WTC11 (cell line): ENCODE measurements at places on chromosomes 7 and 10. TPM values are rescaled to one million over a fixed set of nuclear protein-coding genes. Genes with fewer than 3 reads are reported as not detected.

DNA sequence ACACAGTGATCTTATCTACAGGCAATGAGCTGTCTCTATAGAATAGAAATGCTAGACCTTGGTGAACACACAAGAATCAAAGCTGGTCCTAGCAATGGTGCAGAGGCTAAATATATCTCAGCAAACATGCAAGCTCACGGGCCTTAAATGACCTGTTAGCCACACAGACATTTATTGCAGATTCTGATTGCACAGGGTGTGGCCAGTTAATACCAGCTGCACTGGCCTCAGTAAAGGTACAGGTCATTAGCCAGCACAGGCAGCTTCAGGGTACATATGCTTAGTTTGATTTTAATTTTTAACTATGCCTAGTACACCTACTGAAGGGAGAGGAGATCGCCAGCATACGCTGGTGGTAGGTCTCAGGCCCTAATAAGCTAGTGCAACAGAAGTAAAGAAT lies 265.4 kb upstream of the DGKB start:
- 0 out of 2 replicates have a peak, but pooled peaks cover 3% of the 10 kb centered on the region for H3K4me1 ChIP-seq
- DNase-seq = no peak
- no peaks in the 10 kb centered on the region for H3K36me3 ChIP-seq
- H3K27ac ChIP-seq = no peak overlapping the region
- no peak overlapping the region for H3K4me3 ChIP-seq

GRCh38 chr10:86944031-86944419 lies 13.4 kb downstream of the MMRN2 start:
- H3K36me3 ChIP-seq = no peaks in the 10 kb centered on the region
- H3K27ac ChIP-seq = no peak overlapping the region
- peaks cover 20% of the 10 kb centered on the region for H3K4me1 ChIP-seq

- H3K4me1 ChIP-seq = peaks cover 30% of the 10 kb centered on the region
- H3K27ac ChIP-seq = peak overlapping the region; percentile 99
Measured at GRCh38 chr10:73744664-73744975, 448 bp downstream of the SEC24C start.

DNA sequence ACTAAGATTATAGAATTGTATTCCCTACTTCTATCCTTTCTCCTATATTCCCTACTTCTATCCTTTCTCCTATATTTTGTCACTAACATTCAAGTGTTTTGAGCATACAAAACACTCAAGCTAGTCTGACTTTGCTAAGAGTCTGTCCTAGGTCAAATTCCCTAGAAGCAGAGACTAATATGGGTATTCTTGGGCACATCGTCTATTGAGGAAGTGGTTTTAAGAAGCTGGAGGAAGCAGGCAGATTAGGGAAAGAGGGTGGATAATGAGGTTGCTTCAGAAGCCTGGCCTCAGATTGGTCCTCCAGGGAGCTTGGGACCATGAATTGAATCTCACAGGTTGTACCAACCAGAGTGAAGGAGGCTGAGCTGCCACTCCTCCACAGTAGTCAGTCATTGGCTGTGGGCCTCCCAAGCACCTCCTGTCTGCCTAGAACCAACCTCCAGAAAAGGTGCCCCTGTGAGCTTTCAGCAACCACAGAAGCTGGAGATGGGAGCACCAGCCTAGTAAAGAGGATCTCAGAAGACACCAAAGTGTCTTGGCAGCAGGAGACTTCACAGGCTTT lies 295.9 kb upstream of the PHF14 start:
- H3K27me3 ChIP-seq = no peaks in the 10 kb centered on the region
- no peak for DNase-seq
- H3K4me1 ChIP-seq = peaks cover 9% of the 10 kb centered on the region
- no peak overlapping the region for H3K27ac ChIP-seq

- no peaks in the 10 kb centered on the region for H3K27me3 ChIP-seq
- H3K4me3 ChIP-seq = no peak overlapping the region
Measured at GRCh38 chr7:2018569-2019460, 213.9 kb downstream of the MAD1L1 start.

- H3K27ac ChIP-seq = no peak overlapping the region
- no peak overlapping the region for H3K4me3 ChIP-seq
- H3K36me3 ChIP-seq = peaks cover 7% of the 10 kb centered on the region; the same call in 1 of the 2 replicates
- DNase-seq = no peak
- peaks cover 4% of the 10 kb centered on the region for H3K4me1 ChIP-seq
Measured at GRCh38 chr7:92052684-92053083, 81.6 kb downstream of the CYP51A1 start.

DNA sequence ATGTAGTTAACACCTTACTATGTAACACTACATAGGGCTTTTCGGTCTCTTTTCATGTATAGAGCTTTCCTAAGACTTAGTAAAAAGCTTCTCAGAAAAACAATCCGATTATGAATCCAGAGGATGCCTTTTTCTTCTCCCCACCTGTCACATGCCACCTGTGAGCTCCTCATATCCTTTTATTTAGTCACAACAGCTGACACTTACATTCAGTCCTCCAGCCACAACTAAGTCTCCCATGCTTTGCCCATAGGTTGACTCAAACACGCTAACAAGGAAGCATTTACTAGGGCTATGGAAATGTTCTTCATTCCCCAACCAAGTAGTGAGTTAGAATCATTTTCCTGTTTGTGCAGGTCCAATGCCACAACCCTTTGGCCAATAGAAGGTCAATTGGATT lies 7.9 kb downstream of the ENO4 start:
- H3K4me3 ChIP-seq = no peak overlapping the region
- no peak overlapping the region for H3K27ac ChIP-seq
- DNase-seq = no peak
- H3K4me1 ChIP-seq = no peaks in the 10 kb centered on the region
- peaks cover 6% of the 10 kb centered on the region for H3K36me3 ChIP-seq
- no peaks in the 10 kb centered on the region; the same call in 1 of the 2 replicates for H3K27me3 ChIP-seq

DNA sequence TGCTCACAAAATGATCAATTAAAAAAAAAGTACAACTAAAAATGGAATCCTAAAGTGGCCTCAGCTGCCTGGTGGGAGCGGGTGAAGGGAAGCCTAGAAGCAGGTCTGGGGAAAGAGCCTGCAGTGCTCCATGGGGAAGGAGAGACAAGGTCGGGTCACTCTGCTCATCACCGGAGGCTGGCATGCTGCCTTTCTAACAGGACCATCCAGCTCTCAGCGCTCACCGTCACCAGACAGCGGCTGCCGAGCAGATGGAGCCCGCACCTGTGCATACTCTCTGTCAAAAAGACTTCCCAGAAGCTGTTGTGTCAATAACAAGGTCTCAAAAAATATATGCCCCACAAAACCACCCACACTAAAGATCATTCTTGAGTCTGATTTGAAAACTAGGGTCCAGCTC lies 112.8 kb downstream of the BAMBI start:
- H3K4me3 ChIP-seq = no peak overlapping the region
- DNase-seq = no peak
- peaks cover 15% of the 10 kb centered on the region for H3K27me3 ChIP-seq
- H3K36me3 ChIP-seq = no peaks in the 10 kb centered on the region

DNA sequence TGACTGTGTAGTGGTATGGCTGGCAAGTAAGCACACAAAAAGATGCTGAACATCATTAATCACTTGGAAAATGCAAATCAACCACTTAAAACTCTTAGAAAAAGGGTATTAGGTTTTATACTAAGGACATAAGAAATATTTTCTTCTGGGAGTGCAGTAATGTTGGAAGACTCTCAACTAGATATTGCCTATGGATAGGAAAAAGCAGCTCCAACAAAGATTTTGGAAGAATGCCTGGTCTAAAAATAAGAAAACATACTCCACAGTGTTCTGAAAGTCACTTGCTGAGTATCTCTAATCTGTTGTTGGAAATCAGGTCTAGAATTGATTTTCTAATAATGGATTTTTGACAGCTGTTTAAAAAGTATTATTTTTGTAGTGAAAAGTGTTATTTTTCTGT lies 50.8 kb upstream of the PHYHIPL start:
- no peak overlapping the region for H3K4me3 ChIP-seq
- no peak for DNase-seq
- H3K4me1 ChIP-seq = no peaks in the 10 kb centered on the region; the same call in 1 of the 2 replicates
- peaks cover 6% of the 10 kb centered on the region; the same call in 1 of the 2 replicates for H3K36me3 ChIP-seq

DNA sequence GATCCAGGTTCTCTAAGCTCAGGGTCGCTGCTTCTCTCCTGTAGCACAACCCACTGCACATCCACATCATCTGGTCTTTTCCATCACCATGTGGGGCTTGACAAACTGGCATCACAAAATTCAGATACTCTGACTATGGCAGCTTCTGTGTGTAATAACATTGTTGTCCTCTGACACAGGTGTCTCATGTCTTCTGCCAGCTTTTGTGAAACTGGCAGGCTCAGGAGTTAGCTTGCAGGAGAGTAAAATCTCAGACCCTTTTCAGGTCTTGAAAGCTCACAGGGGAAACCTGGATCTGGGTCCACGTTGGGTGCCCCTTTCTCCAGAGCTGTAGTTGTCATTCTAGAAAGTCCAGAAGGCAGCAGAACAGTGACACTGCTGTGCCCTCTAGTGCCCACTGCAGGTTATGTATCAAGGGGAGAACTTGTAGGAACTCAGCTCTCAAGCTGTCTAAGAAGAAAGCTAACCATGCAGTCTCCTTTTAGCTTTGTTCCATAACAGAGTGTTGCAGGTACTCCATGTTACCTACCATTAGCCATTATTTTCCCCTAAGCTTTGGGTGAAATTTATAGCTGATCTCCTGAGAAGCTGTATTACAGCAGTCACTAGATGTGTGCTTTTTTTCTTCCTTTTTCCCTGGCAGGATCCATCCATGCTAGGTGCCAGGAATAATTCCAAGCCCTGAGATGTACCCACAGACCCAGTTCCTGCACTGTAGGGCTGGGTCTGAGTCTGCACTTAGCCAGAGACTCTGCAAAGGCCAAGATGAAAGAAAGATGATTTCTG lies 102.7 kb downstream of the ZNF248 start:
- peaks cover 6% of the 10 kb centered on the region; the same call in 1 of the 2 replicates for H3K27me3 ChIP-seq
- H3K27ac ChIP-seq = no peak overlapping the region
- no peaks in the 10 kb centered on the region for H3K4me1 ChIP-seq
- no peak overlapping the region for H3K4me3 ChIP-seq

ADAM8 gene
- total RNA-seq = 7.2 to 9.5 TPM (median 7.2 TPM) in 3 replicates

SPOCK2 gene
- 4.0 to 4.7 TPM (median 4.1 TPM) in 3 replicates for total RNA-seq

NAT16 gene
- total RNA-seq = 0.32 to 0.62 TPM (median 0.39 TPM) in 3 replicates
